ENCODE measurements at places on chromosomes 3 and 15.

GRCh38 chr3:127652246-127652995 lies 20.3 kb upstream of the ABTB1 start:
- DNase-seq, result peak; percentile 59

GRCh38 chr3:189778340-189778950 lies 147.3 kb downstream of the TP63 start:
- DNase-seq, result no peak

GRCh38 chr3:177574222-177574856 lies 377.1 kb upstream of the TBL1XR1 start:
- DNase-seq, result no peak

DNA sequence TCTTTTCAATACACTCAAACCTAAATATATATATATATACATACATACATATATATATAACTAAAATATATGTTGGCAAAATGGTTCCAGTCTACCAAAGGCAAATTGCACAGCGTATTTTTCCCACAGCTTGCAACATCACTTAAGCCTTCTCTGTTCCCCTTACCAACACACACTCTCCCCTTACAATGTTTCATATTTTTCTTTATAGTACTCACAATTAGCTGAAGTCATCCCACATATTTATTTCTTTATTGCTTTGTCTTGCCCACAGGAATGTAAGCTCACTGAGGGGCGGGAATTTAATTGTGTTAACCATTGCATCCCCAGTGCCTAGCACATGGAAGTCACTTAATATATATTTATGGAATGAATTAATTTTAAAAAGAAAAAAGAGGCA lies 288.3 kb downstream of the ULK4 start:
- DNase-seq, result no peak

GRCh38 chr3:112814266-112814665 lies 32.4 kb downstream of the CD200R1L start:
- no peak for DNase-seq

- DNase-seq, result no peak
Observed at GRCh38 chr3:188524052-188524451, 370.1 kb downstream of the LPP start.

GRCh38 chr15:48858401-48858800 lies 19.5 kb upstream of the EID1 start:
- no peak for DNase-seq

- no peak for DNase-seq
Observed at GRCh38 chr3:58324391-58325390, 8.0 kb upstream of the PXK start.

- DNase-seq, result no peak
Observed at GRCh38 chr15:89408372-89409183, 74.0 kb upstream of the POLG start.

DNA sequence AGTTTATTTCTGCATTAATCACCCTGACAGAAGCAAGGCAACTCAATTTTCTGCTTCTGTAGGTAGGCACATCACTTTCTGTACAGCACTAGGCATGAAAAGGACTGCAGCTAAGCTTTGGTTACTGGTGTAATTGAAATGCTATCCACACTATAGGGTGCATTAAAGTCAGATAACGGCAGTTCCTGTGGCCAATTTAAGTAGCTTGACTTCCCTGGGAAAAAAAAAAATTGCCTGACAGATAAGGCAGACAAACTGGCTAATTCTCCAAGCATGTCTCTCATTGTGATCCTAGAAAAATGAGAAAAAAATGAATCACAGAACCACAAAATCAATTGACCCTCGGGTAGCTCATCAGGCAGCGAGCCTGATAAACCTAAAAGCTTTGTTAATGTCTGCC lies 151.4 kb downstream of the MEIS2 start:
- DNase-seq, result no peak

GRCh38 chr3:190593075-190593474 lies 79.2 kb downstream of the IL1RAP start:
- DNase-seq, result no peak

- DNase-seq, result no peak
Observed at GRCh38 chr3:108940568-108941263, 13.0 kb downstream of the GUCA1C start.

DNA sequence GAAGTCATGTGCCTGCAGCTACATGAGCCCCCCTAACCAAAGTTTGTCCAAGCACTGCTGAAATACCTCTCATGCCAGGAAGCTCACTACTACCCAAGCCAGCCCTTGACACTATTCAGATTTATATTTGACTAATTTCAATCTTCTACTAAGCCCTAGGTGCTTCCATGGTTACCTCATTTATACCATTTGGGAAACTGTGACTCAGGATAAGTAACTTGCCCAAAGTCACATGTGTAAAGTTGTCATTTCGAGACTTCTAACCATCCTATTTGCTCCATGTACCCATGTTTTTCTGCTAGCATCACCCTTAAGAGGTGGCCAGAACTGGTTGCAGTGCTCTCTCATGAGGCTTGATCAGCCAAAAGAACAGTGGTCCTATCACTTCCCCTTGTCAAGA lies 20.7 kb upstream of the TIMP4 start:
- DNase-seq, result no peak

DNA sequence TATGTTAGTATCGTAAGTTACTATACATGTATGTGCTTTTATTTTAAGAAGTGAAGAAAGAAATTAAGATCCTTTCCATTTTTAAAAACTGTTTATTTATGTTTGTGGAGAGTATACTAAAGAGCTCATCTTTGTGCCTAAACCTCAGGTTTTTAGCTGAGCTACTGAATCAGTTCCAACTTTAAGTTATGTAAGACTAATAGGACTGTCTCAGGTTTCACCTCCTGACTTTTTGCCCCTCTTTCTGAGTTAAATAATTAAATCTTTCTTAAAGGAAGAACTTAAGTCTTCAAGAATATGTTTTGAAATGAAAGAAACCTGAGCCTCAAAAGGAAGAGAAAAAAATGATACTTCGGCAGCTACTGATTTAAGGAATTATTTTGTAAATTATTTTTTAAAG lies 2.6 kb downstream of the SLMAP start:
- no peak for DNase-seq

- DNase-seq, result no peak
Observed at GRCh38 chr3:179264449-179264848, 13.5 kb upstream of the KCNMB3 start.

- no peak for DNase-seq
Observed at GRCh38 chr15:59237119-59237855, 30.6 kb downstream of the LDHAL6B start.

DNA sequence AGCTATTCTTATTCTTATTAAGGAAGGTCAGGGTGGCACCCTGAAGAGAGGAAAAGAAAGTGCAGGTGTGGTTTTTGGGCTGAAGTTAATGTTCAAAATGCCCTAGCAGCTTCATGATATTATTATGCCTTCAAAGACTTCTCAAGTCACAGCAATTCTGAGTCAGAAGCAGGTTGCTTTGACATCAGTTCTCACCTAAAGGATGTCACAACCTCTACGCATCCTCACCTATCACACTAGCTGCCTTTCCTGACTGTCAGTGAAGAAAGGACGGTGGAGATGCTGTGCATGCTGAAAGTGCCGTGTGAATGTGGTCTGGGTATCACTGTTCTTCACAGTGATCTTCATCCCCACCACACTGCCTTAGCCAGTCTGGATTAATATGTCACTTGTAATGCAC lies 49.6 kb downstream of the NPTN start:
- DNase-seq, result no peak

Data from iPS DF 19.7 (cell line).